ENCODE measurements at places on chromosomes 16 and 17. TPM values are rescaled to one million over a fixed set of nuclear protein-coding genes. Genes with fewer than 3 reads are reported as not detected.

- no peak for DNase-seq
Observed at GRCh38 chr17:69423450-69423849, 9.0 kb downstream of the MAP2K6 start.

DNA sequence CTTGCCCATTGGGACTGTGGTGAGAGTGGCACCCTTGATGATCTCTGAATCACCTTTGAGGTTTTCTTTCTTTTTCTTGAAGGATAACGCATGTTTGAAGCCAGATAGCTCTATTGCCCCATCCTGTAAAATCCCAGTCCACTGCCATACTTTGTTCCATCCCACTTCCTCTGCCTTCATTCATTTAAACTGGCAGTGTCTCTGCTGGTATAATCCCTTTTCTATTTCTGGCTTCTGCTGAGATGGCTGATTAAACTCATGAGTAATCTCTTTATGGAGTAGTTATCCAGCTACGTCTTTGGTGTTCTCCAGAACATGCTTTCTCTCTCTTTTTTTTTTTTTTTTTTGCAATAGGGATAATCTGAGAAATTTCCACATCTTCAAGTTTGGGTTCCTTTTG is 656.5 kb upstream of the SALL1 start:
- DNase-seq, result no peak

NTN1 gene
- total RNA-seq, result 68.8 TPM

GAS7 gene
- total RNA-seq, result 70.8 TPM

CDRT15L2 gene
- not detected for total RNA-seq

GALR2 gene
- not detected for total RNA-seq
